ENCODE measurements at places on chromosomes 4 and X.

GRCh38 chrX:17414027-17414658 lies 39.1 kb downstream of the NHS start:
- DNase-seq = no peak

- no peak for DNase-seq
Observed at GRCh38 chr4:112975567-112976355, 73.7 kb upstream of the ANK2 start.

DNA sequence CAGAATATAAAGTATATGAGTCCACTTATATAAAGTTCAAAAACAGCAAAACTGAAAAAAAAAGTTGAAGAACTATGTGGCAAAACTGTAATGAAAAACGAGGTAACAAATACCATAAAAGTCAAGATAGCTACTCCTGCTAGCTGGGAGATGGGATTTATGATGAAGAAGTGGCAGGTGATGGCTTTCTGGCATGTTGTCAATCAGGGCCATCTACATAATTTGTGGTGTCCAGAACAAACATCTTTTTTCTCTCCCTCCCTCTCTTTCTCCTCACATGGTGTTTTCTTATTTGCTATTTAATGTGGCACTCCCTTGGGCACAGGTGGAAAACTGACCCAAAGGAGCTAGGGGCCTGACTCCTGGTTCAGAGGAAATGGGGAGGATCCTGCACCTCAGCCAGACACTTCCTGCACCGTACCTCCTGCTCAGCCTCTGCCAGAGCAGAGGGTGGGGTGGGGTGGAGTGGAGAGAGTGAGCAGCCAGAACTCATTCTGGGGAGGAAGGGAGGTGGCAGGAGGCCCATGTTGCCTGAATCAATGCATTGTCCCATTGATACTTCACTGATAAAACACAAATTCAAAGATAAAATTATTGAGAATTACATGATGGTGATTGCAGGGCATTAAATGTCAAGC lies 5.3 kb upstream of the SAP30 start:
- DNase-seq = peak; percentile 12

DNA sequence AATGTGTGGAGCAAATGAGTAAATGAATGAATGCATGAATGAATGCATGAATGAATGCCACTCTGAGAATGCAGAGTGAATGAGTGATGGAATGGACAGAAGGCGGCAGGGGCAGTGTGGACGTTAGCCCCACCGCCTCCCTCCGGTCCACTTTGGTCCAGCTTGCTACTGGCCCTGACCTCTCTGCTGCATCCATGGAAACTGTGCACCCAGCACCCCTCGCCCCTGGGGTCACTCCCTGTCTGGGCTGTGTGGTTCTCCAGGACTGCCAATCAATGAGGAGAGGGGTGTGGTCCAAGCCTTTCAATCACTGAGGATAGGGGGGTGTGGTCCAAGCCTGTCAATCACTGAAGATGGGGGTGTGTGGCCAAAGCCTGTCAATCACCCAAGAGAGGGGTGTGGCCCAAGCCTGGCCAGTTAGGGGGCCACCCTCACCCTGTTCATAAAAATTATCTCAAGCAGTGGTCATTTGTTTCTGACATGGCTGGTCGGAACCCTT lies 39.2 kb upstream of the ASMTL start:
- peak; percentile 54 for DNase-seq

DNA sequence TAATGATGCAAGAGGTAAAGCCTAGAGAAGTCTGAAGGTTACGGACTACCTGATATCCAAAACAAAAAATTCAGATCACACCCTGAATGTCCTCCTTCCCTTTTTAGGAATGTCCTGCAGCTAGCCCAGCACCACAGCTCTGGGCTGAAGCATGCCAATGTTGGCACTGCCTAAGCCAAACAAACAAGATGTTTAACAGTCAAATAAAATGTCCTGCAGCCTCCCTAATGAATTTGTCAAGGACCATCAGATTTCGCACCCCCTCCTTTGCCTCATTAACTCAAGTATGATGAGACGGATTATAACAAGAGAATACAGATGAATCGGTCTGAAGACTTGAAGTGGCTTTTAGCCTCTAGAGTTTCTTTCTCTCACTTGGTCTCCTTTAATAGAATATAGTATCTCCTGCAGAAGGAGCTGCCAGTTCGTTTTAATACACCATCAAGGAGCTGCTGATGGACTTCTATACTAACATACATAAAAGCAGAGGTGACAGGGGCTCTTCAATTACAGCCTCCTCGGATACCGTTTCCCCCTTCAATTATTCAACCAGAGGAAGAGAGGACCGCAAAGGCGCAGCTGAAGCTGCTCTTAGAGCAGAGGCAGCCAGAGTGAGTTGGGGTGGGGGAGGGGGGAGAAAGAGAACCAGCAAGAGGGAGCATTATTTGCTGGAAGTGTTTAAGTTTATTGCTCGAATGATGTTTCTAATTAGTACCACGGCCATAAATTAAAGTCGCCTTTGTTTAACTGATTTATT lies 3.0 kb upstream of the MAB21L2 start:
- DNase-seq = no peak

DNA sequence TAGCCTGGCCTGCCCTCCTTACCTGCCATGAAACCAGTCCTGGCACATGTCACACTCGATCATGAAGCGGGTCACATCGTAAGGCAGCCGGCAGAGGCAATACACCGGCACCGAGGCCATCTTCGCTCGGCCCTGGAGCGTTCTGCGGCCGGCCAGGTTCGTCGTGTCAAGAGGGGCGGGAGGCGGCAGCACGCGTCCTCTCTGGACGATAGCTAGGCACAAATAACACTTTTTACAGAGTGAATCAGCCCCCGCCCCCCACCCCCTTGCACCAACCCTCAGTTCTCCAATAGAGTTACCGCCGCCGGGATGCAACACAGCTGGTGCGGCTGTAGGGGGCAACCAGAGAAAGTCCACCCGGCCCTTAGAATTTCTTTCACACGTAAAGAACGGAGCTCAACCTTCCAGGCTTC lies 1.7 kb downstream of the PHF8 start:
- DNase-seq = peak; percentile 40

- DNase-seq = no peak
Observed at GRCh38 chrX:18465051-18465450, 39.6 kb downstream of the CDKL5 start.

GRCh38 chr4:62156205-62156604 lies 956.1 kb downstream of the ADGRL3 start:
- no peak for DNase-seq

GRCh38 chrX:116239944-116240840 lies 69.6 kb downstream of the AGTR2 start:
- DNase-seq = no peak

- no peak for DNase-seq
Observed at GRCh38 chr4:89572224-89572858, 264.6 kb downstream of the SNCA start.

DNA sequence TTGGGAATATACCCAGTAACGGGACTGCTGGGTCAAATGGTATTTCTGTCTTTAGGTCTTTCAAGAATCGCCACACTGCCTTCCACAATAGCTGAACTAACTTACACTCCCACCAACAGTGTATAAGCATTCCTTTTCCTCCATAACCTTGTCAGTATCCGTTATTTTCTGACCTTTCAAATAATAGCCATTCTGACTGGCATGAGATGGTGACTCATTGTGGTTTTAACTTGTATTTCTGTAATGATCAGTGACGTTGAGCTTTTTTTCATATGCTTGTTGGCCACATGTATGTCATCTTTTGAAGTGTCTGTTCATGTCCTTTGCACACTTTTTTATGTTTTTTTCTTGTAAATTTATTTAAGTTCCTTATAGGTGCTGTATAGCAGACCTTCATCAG lies 81.2 kb downstream of the ADAM29 start:
- no peak for DNase-seq

DNA sequence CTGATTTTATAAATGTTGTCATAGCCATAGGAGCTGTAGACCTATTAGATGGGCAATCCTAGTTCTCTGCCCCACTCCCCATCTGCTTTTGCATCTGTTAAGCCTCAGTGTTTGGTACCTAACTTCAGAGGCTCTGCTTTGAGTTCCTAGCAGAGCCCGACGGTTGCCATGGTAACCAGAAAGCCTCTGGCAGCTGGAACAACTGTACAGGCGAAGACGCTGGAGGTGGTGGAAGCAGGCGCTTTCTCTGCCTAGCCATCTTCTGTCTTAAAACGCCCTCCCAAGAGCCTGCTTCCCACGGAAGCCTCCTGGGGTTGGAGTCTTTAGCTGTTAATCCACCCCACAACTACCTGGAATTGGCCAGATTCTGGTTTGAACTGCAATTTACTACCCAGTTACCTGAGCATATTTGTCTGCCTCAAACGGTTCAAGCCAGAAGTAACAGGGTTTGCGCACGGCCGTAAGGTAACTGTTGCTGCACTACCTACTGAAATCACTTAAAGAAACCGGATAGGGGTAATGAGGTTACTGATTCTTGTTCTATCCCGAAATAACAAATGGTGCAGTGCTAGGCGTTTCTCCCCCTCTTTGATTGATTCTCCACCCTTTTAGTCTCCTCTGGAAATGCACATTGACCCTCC lies 1.0 kb upstream of the GABRG1 start:
- no peak for DNase-seq

GRCh38 chr4:184380707-184381106 lies 93.6 kb downstream of the IRF2 start:
- DNase-seq = no peak

- DNase-seq = no peak
Observed at GRCh38 chr4:26029568-26030131, 115.6 kb downstream of the SMIM20 start.

DNA sequence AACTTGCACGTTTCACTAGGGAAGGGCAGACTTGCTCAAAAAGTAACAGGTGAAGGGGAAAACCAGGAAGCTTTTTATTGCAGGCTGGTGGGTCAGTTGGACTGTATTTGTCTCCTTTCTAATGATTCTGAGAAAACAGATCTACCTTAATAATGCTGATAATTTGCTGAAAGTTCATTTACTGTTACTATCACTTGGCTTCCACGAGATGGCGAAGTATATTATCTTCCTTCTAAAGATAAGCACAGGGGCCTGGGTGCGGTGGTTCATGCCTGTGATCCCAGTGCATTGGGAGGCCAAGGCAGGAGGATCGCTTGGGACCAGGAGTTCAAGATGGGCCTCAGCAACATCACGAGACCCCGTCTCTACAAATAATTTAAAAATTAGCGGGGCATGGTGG lies 16.4 kb downstream of the CCKAR start:
- no peak for DNase-seq

DNA sequence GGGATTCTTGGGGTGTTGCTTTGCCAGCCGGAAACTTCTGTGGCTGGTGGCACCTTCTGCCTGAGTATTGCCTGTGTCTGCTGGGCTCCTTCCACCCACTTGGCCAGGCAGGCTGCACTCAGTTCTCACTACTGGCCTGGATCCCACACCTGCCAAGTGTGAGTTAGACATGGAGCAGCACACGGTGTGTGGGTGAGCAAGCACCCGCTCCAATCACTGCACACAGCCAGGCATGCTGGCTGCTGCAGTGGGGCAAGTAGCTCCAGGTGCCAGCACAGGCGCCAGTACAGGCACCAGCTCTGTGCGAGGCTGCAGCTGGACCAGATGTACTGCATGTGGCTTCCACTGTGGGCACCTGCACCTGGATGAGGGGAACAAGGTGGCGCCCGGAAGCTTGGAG lies 23.9 kb downstream of the DCUN1D4 start:
- no peak for DNase-seq

- DNase-seq = no peak
Observed at GRCh38 chr4:113222471-113222870, 173.0 kb downstream of the ANK2 start.

GRCh38 chrX:136731207-136731782 lies 49.4 kb downstream of the ARHGEF6 start:
- DNase-seq = peak; percentile 29

GRCh38 chrX:49040376-49040955 lies 2.7 kb downstream of the TFE3 start:
- no peak for DNase-seq

- DNase-seq = peak; percentile 5
Observed at GRCh38 chr4:117447925-117448324, 362.5 kb upstream of the TRAM1L1 start.

GRCh38 chr4:57095245-57095644 lies 14.9 kb downstream of the IGFBP7 start:
- DNase-seq = no peak

- no peak for DNase-seq
Observed at GRCh38 chrX:123590842-123591486, 141.9 kb downstream of the THOC2 start.

- DNase-seq = peak; percentile 22
Observed at GRCh38 chrX:40065296-40066046, 32.3 kb downstream of the BCOR start.

- no peak for DNase-seq
Observed at GRCh38 chrX:126557151-126557550, 4.5 kb upstream of the DCAF12L1 start.

GRCh38 chr4:140054861-140055260 lies 99.1 kb downstream of the MAML3 start:
- DNase-seq = no peak

DNA sequence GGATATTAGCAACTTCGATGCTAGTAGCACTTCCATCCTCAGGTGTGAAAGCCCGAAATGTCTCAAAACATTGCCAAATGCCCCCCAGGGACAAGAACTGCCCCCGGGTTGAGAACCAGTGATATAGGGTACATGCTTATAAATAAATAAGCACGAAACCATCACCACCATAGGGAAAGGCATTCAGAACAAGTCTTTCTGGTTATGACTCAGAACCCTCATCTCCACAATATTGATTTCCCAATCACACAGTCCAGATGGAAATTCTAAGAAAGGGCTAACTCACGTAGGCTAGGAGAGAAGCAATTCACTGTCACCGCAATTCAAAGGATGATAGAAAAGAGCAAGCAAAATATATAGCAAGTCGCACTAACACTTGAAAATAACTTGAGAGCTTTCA lies 84.8 kb downstream of the ANOS1 start:
- DNase-seq = no peak

DNA sequence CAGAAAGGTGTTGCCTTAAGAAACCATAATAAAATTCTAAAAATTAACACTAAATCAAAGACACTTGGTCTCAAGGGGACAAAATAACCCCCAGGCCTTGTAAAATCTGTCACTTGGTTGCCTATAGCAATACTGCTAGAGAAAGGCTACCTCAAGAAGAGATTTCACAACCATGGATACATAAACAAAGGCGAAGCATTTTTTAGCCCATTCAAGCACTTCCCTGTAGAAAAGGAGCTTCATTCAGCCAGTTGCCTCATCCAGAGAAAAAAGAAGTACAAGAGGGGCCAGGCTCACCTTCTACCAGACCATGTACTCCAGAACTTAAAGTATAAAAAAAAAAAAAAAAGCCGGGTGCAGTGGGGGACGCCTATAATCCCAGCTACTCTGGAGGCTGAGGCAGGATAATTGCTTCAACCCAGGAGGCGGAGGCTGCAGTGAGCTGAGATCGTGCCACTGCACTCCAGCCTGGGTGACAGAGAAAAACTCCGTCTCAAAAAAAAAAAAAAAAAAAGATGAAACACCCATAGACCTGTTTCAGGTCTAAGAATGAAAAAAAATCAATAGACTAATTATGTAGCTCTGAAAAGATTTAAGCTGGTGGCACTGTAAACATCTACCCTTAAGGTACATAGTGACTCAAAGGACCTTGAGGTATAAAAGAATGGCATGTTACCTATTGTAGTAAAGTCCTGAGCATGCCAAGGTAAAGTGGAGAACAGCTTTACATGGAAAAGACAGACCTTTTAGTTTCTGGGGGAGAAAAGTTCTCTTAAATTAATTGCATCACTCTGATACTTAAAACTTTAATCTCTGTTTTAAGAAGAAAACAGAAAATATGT lies 18.0 kb downstream of the RUFY3 start:
- DNase-seq = no peak

GRCh38 chr4:94575652-94576051 lies 123.9 kb downstream of the PDLIM5 start:
- no peak for DNase-seq
